SHP77 (cell line): ENCODE measurements at places on chromosomes 6 and 20.

- no peak for DNase-seq
These were observed 12.9 kb upstream of the MDGA1 start for GRCh38 chr6:37710616-37711015.

DNA sequence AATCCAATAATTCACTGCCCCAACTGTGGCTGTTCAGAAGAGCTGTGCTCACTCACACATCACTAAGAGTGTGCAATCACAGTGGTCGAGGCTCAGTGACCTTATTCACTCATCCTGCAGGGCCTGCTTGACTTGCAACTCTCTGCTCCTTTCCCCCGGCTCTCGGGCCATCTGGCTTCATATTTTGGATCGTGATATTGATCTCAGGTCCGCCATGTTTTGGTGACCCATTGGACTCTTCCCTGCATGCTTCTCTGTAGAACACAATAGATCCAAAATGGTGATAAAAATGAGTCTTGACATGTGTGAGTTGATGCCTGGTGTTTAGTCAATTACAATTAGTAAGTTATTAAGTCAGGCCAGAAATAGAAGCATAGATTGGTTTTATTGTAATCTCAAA, 313.9 kb upstream of the SOX4 start:
- no peak for DNase-seq

DNA sequence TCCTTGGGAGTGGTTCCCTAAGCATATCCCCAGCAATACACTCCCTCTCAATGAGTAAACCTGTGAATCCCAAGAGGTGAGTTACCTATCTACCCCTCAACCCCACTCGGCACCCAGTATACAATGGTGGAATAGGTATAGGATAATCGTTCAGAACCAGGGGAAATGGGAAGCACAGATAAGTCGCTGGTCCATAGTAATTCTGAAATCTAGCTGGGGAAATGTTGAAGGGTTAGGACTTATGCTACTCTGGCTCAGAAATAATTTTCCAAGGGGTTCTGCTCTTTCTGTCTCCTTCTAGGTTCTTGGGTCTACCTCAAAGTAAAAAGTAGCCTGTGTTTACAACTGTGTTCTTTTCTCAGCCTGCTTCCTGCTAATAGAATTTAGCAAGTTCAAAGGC, 62.3 kb upstream of the NNAT start:
- DNase-seq: no peak

- peak; percentile 15 for DNase-seq
These were observed 1.5 kb upstream of the ASF1A start for GRCh38 chr6:118892355-118892991.

DNA sequence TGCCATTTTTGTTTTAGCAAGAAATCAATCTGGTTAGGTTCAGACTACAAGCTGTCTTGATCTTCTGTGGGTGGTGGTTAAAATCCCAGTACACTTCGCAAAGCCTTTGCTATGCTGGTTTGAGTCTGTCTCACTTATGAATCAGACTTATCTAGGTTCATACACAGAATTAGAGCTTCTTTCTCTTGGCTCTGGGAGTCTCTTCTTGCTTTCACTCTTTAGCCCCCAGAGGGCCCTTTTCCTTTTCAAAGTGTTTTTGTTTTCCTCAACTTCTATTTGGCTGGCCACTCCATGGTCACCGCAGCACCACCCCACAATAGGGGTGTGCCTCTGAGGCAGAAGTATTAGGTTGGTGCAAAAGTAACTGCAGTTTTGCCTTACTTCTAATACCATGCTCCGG, 21.3 kb downstream of the ECI2 start:
- no peak for DNase-seq

GRCh38 chr6:105902401-105903031, 183.6 kb upstream of the PRDM1 start:
- no peak for DNase-seq

- DNase-seq: no peak
These were observed 19.7 kb upstream of the SLC22A3 start for GRCh38 chr6:160328447-160328846.

DNA sequence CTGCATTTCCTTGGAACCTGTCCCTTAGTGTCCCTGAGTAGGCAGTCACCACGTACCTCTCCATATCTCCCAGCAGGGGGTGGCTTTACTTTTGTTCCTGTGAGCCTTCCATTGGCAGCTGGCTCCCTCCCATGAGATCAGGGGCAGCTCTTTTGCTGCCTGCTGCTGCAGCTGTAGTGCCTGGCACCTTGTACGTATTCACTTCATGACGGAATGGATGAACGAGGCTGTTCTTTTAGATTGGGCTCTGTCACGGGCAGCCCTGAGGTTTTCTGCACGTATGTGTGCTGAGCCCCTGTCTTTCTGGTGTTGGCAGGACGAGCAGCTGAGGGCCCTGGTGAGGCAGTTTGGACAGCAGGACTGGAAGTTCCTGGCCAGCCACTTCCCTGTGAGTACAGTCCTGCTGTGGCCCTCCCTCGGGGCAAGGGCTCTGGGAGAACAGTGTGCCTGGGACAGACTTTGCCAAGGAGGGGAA, 14.6 kb downstream of the MYBL2 start:
- no peak for DNase-seq

GRCh38 chr20:63100926-63101699, 94.3 kb upstream of the BHLHE23 start:
- no peak for DNase-seq

- no peak for DNase-seq
These were observed 19.7 kb upstream of the SLC22A2 start for GRCh38 chr6:160278311-160278710.

DNA sequence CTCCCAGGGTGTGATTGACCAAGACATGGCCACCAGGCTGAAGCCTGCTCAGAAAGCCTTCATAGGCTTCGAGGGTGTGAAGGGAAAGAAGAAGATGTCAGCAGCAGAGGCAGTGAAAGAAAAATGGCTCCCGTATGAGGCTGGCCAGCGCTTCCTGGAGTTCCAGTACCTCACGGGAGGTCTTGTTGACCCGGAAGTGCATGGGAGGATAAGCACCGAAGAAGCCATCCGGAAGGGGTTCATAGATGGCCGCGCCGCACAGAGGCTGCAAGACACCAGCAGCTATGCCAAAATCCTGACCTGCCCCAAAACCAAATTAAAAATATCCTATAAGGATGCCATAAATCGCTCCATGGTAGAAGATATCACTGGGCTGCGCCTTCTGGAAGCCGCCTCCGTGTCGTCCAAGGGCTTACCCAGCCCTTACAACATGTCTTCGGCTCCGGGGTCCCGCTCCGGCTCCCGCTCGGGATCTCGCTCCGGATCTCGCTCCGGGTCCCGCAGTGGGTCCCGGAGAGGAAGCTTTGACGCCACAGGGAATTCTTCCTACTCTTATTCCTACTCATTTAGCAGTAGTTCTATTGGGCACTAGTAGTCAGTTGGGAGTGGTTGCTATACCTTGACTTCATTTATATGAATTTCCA, 4.6 kb upstream of the SNRNP48 start:
- no peak for DNase-seq

DNA sequence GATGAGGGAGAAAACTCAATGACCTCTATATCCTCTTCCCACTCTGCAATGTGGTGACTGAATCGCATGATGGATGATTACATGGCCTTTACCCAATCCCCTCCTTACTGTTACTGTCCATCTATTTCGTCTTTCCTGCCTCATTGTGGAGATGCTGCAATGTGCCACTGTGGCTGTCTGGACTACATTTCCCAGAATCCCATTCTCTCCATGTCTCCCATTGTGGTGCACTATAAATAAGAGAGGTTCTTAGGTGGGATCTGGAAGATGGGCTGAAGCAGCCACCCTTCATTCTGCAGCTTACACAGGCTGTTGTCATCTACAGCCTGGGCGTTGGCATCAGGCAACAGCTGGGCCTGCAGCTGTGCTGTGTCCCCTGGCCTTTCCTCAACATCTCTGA, 233.6 kb downstream of the PRKN start:
- DNase-seq: no peak

DNA sequence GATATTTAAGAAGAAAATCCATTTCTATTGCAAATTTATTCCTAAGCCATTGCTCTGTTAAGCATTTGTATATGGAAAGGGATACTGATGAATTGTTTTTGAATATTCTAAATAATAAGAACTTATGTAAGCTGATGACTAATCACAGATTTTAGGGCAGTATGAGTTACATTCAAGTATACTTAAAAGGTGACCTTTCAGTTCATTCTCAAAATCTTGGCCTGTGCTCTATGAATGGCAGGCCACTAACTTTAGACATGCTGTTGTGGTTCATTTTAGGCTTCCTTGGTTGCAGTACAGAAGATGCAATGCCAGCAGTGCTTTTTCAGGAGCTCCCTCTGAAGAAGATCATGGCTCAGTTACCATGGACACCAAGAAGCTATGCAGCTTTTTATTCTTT, 380.4 kb downstream of the CENPW start:
- DNase-seq: no peak
